GM12892 (cell line): ENCODE measurements at places on chromosomes 13 and 19.

DNA sequence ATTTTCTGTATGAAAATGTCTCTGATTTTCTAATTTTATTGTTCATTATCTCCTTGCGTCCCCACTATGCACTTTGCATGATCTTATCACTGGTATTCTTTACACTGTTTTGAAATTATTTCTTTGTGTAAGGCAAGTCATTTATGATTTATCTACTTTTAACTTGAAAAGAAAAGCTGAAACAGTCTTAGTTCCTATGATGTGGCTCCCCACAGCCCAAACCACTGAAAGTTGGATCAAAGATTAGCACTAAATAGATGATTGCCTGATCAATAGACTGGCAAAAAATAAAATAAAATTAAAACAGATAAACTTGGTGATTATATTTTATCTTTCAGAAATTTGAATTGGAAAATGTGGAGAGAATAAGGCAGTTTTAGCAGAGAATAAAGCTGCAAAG, 1101.9 kb downstream of the PCDH9 start:
- no peak for DNase-seq

- DNase-seq, result no peak
Measured at GRCh38 chr19:50255115-50255514, 51.7 kb downstream of the MYH14 start.

- no peak for DNase-seq
Measured at GRCh38 chr13:44487989-44488388, 88.1 kb downstream of the TSC22D1 start.

GRCh38 chr19:46385636-46386035, 27.7 kb downstream of the CCDC8 start:
- no peak for DNase-seq

GRCh38 chr13:26949701-26950502, 189.3 kb upstream of the GPR12 start:
- no peak for DNase-seq

DNA sequence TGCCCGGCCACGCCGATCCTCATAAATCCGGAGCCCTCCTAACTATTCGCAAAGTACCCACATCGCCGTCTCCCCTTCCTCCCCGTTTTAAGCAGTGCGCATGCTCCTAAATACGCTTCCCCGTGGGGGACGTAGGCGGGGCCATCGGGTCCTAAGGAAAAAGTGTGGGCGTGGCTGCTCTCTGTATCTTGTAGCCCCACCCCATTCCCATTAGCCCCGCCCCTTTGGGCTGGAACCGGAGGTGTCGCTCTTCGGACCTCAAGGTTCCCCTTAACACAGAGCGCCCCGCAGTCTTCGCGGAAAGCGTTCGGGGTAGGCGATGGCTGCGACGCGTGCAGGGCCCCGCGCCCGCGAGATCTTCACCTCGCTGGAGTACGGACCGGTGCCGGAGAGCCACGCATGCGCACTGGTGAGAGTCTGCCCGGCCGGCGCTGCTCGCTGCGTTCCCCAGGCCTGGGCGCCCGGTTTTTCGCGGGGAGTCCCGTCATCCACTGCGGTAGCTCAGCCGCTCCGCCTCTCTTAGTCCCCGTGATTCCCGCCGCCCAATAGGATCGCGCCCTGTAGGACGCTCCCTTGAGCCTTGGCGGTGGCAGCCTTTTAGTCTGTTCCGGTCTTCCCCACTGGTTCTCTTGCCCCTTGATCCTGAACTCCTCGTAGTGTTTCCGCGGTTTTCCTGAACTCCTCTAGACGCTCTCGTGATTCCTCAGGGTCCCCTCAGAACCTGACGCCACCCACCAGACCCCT, at the start of gene ALDH16A1:
ALDH16A1 (plus strand) TSS at position 213 of the 744 bp plus-strand sequence; CDS start at position 320, 107 bp downstream.
- DNase-seq, result peak; percentile 97
